Smooth muscle cell of the umbilical artery (primary cell): ENCODE measurements at places on chromosomes 2 and 18. TPM values are rescaled to one million over a fixed set of nuclear protein-coding genes. Genes with fewer than 3 reads are reported as not detected.

PGAP1 gene
- 11.0 and 11.5 TPM in 2 replicates for total RNA-seq

FAM228B gene
- total RNA-seq: 8.4 and 11.6 TPM in 2 replicates

SEC11C gene
- total RNA-seq: 20.9 and 31.5 TPM in 2 replicates

AMER3 gene
- not detected in 2 replicates for total RNA-seq

HMSD gene
- total RNA-seq: 0.18 and 0.30 TPM in 2 replicates

GRHL1 gene
- total RNA-seq: 0.09 and 0.59 TPM in 2 replicates

EML6 gene
- 1.7 and 4.8 TPM in 2 replicates for total RNA-seq

CCDC141 gene
- not detected in 2 replicates for total RNA-seq

SGPP2 gene
- not detected in 2 replicates for total RNA-seq

ZEB2 gene
- total RNA-seq: 50.8 and 86.9 TPM in 2 replicates

UGT1A3 gene
- not detected in 2 replicates for total RNA-seq

ALPI gene
- not detected in 2 replicates for total RNA-seq
